ENCODE measurements at places on chromosomes 6 and 20.

DNA sequence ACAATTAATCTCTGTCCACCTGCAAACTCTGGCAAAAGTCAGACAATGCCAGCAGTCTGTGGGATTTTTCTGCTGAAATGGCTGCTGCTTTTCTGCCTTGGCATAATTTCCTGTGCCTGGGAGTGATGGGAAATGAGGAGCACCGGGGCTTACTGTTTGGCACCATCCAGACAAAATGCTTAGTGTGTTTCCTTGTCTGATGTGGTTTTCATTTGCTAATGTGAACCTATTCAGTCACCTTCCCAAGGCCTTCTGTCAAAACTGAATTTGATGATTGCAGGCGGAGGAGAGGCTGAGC, 56.4 kb downstream of the CDH4 start:
- no peak for DNase-seq

- DNase-seq, result no peak
Measured at GRCh38 chr20:32463642-32464400, 105.7 kb downstream of the ASXL1 start.

DNA sequence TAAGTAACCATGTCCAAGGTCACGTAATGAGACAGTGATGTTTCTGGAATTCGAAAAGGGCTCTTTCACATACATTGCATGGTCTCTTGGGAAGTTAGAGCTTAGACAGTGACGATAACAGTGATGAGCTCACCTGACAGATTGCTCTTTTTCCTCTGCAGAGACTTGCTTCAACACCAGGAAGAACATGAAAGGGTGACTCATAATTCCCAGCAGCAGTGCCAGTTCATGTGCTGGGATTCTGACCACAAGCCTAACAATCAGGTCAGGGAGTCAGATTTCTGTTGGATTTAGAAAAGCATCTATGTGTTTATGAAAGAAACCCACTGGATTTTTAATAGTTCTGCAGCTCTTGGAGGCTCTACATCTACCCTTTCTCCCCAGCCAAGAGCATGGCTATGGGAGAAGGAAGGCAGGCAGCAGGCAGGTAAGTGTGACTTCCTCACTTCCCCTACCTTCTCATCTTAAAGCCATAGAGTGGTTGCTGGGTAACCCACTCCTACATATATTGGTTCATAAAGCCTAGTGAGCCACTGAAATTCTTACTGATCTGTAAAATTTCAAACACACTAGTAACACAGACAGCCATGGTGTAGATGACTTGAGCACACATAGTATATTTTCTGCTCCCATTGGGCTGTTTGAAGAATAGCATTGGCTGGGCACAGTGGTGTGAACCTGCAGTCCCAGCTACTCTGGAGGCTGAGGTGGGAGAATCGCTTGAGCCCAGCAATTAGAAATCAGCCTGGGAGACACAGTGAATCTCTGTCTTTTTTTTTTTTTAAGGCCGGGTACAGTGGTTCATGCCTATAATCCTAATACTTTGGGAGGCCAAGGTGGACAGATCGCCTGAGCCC, 44.4 kb upstream of the LOC128125822 start:
- no peak for DNase-seq

DNA sequence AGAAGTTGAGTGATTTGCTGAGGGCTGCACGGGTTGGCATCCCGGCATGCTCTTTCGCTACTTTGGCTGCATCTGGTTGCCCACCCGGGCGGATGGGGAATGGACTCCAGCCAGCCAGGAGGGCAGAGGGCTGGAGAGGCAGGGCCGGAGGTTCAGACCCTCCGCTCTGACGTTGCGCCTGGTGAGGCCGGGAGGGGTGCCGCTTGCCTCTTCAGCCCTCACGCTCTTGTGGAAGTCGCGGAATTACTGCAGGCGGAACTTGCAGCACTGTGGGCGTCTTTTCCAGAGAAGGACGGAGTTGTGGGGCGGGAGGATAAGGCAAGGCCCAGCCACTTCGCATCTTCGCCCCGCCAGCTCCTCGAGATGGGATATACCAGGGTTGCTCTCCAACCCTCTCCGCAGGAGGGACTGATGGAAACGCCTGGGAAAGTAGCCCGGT, 656 bp downstream of the RTEL1 start:
- no peak for DNase-seq

GRCh38 chr20:51508158-51508557, 34.4 kb downstream of the NFATC2 start:
- no peak for DNase-seq

GRCh38 chr6:153840039-153840850, 198.8 kb upstream of the OPRM1 start:
- no peak for DNase-seq

DNA sequence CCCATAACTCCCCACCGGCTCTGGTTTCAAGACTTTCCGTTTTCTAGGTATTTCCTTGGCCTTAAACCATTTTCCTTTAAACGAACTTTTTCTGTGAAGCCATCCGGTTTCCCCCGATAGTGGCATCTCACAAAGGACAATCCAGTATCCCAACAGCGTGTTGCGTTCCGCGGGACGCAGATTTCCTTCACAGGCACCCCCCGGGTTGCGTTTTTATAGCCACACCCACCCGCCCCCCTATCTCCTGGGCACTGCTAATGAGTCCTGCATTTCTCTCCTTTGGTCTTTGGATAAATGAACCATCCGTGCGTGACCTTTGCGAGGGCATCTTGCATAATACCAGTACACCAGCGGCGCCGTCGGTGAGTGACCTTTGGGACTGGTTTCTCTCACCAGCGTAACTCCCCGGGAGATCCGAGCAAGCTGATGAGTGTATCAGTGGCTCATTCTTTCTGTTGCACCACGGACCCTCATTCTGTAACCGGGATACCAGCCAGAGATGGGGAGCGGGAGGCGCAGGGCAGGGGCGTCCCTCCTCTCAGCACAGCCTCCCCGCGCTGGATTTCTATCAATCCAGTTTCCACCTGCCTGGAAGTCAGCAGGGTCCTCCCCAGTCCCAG, 586 bp upstream of the NQO2 start:
- no peak for DNase-seq

- DNase-seq, result no peak
Measured at GRCh38 chr6:154476494-154476893, 34.0 kb downstream of the CNKSR3 start.

DNA sequence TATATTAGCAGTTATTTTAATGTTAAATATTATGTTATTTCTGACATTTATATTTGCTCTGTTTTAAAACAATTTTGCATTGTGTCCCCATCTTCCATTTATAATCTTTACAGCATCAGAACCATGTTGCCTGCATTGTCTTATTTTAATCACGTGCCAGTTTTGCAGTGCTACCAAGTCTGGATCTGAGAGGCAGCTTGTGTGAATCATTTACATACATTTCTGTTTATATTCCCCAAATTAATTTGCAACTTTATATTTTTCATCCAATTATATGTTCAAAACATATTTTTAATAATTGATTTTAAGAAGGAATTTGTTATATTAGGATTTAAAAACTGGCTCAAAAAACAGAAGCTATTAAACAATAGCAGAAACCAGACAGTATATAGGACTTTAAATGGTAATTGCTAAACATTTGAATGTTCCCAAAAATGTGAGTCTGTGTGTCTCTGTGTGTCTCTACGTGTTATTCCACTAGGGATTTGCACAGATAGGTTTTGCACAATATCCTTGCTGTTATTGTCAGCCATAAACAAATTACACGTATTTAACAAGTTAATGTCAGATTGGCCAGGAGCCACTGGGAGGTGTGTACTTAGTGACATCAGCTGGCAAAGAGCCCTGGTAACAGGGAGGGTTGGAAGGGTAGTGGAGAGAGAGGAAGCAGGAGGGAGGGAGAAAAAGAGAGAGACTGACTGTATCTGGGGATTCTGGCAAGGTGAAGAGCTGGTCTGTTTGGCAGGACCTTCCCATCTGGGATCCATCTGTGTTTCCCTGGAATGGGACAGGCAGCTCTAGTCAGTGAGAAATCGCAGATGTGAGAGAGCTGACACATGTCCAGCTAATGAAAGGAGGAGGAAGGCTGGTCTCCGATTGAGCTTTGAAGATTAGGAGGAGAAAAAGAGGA, 72.1 kb downstream of the CBFA2T2 start:
- no peak for DNase-seq

DNA sequence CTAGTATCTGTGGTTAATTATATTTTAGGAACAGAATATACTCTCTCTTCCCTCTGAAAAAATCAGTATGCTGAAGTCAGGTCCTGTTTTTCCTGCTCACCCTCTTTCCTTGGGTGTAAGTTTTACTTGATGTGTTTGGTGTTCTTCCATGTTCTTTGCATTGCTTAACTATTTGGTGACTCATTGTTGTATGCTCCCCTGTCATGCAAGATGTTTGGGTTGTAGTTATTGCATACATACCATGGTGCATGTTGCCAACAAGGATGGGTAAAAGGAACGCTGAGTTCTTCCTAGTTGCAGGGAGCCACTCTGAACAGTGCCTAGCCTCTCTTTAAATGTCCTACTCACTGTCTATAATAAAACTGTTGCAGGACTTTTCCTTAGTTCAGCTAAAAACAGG, 207.9 kb upstream of the LAMP5 start:
- DNase-seq, result no peak

- DNase-seq, result no peak
Measured at GRCh38 chr6:25564943-25565342, 87.1 kb upstream of the SCGN start.

- DNase-seq, result no peak
Measured at GRCh38 chr20:4065391-4065844, 50.1 kb upstream of the RNF24 start.

DNA sequence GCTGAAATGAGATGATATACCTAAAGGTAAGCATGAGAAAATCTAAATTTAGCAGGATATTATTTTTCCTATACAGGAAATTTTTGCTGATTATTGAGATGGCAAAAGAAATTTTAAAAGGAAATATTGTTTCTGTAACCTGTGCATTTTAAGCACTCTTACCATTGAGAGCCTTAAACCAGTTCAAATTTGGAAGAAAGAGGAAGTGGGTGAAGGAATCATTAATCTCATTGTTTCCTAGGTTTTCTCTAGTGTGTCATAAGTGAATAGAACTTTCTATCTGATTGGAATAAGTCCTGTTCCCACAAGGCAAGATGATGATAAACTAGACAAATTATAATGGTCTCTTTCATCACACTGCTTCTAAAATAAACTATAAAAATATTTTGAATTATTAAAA, 22.4 kb upstream of the FKBP1C start:
- DNase-seq, result no peak

DNA sequence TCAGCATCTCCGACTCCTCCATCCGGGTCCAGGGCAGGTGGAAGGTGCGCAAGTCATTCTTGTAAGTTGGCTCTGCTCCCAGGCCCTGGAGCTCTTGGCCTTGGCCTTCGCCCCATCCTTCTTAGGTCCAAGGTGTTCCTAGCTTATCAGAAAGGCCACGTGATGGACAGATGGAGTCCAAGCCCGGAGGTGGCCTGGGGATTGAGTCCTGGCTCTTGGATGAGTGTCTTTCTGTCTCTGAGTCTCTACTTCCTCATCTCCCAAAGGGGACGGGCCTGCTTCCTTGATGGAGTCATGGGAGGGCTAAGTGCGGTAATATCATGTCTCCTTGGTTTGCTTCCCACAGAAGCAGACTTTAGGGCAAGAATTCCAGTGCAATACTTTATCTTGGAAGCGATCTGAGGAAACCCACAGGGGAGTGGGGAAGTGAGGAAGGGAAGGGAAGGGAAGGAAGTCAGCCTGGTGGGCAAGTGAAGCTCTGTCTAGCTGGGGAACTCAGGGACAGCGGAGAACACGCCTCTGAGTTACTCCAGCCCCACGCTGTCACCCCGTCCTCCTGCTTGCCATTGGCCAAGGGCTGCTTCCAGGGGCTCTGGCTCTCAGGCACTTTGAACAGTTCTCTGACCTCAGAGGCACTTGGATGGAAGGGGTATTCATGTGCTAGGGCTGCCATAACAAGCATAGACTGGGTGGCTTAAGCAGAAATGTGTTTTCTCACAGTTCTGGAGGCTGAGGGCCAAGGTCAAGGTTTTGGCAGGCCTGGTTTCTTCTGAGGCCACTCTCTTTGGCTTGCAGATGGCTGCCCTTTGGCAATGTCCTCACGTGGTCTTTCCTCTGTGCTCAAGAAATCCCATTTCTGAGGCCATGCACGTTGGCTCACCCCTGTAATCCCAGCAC, 4.8 kb downstream of the LBP start:
- DNase-seq, result no peak

DNA sequence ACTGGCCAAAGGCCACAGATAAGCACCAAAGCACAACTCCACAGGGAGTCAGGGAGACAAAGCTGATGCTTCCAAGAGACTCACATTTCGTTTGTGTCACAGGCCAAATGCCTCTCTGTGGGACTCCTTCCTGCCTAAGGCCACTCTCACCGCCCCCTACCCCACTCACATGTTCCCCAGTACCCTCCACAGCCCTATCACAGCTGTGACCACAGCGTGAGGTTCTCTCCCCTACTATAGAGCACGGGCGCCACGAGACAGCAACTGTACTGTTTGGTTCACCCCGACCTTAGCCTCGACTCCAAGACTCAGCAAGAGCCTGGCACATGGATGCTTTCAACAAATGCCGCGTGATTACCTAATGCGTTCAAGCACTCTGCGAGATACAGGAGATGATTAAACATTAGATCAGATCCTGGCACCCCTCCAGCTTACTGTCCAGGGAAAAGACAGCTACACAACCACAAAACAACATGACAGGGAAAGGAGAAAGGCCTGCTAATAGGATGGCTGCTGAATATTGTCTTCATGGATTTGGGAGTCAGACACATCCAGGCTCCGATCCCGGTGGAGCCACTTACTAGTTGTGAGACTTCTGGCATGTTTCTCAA, 105.5 kb downstream of the AGPAT4 start:
- no peak for DNase-seq

- DNase-seq, result no peak
Measured at GRCh38 chr20:58212636-58213035, 15.8 kb downstream of the ANKRD60 start.

- DNase-seq, result no peak
Measured at GRCh38 chr20:62197801-62198200, 15.0 kb downstream of the MTG2 start.

DNA sequence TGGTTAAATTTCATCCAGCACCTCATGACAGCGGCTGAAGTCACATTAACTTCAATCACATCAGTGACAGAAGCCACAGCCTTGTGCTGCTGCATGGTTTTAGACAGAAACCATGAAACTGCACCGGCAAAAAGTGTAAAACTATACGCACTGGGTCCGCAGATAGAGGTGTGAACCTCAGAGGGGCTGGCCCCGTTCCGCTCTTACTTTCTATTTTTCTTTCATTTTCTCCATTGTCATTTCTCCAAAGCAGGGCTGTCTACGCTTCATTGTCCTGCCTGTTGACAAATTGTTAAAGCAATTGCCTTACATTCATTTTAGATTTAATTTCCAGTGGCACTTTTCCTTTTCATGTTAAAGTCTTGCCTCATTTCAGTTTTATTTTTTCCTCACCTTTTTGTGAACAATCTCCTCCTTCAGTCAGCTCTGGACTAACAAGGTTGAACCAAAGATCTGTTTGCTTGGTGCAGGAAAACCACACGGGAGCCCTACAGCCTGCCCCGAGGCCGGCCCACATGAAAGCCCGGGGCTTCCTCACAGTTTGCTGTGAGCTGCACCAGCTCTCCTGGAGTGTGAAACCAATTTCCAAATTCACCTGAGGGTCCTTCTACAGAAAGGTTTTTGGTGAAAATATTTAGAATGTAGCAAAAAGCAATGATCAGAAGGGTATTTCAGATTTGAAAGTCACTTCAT, 63.7 kb downstream of the PRR18 start:
- DNase-seq, result no peak

GRCh38 chr6:74213995-74214394, 518.0 kb downstream of the CD109 start:
- DNase-seq, result no peak

- no peak for DNase-seq
Measured at GRCh38 chr6:169789146-169789943, 37.9 kb downstream of the ERMARD start.

Data from MM.1S (cell line).